ENCODE measurements at places on chromosomes 1 and 21. TPM values are rescaled to one million over a fixed set of nuclear protein-coding genes. Genes with fewer than 3 reads are reported as not detected.

DNA sequence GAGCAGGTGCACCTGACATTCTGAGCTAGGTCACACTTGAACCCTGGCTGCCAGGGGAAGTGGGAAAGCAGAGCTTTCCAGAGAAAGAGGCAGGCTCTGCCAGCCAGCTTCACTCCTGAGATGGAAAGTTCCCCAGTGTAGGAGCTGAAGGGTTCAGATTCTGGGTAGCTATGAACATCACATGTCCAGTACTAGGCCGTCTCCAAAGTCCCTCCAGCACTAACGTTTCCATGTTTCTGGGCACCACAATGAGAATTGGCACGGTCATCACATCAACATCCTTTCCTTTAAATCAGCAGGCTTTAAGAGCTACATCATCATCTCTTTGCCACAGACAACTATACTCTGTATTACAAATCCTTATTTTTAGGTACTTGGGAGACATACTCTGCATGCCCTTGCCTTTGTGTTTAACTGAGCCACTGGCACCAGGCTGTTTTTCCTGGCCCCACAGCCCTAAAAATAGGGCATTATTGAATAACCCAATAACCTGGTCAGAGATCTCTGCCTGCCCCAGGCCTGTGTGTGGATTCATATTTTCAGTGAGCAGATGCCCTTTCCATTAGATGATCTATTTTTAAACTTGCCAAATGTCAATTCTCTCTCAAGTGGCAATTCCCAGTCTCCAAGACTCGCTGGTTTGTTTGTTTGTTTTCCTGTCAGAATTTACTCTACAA, 35.4 kb upstream of the USP24 start:
- DNase-seq: no peak

GRCh38 chr1:240967070-240967724, 355.2 kb upstream of the GREM2 start:
- no peak for DNase-seq

- DNase-seq: no peak
Observed at GRCh38 chr1:75727571-75727970, 3.1 kb downstream of the ACADM start.

DNA sequence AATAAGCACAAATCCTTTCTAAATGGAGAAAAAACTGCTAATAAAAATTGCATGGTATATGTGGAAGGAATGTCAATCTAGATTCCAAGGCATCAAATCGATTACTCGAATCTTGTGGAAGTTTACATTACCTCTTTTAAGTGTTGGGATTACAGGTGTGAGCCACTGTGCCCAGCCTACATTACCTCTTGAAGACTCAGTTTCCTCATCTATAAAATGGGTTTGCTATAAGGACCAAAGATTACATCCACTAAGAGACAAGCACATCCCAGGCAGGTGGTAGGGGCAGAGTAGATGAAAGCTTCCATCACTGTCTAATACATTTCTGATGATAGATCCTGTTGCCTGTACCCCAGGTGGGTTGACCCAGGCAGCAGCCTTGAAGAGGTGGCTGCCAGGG, 16.1 kb downstream of the DHCR24 start:
- no peak for DNase-seq

EPHB2 gene
- not detected for total RNA-seq

GRCh38 chr1:44256762-44257554, 43.7 kb downstream of the DMAP1 start:
- DNase-seq: no peak

DNA sequence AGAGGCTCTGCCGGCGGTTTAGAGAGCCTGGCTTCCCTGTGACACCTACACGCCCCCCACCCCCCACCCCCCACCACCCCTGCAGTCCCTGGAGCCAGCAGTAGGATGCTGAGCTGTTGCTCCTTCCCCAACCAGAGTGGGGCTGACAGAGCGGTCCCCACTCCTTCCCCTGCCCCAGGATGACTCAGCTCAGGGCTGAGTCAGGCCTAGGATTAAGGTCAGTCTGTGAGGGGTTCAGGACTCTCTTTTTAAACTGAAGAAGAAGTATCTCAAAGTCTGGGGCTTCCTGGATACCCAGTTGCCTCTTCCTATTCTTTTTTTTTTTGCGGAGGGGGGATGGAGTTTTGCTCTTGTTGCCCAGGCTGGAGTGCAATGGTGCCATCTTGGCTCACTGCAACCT, 19.1 kb downstream of the DMBX1 start:
- no peak for DNase-seq

PAQR6 gene
- 1.2 TPM for total RNA-seq

DNA sequence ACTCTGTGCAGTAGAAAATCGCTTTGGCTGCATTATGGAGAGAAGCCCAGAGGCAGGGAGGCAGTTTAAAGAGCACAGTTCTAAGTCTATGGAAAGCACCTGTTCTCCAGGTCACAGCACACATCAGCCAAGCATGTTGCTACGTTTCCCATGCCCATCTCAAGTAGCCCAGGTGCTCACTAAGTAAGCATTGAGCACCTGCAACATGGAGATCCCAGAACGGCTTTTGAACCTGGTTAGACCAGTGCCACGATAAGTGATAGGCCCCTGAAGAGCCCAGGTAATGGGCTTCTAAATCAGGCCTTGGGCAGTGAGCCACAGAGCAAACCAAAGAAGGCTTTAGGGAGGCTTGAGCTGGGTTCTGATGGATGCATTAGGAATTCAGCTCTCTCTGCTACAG, 186.2 kb downstream of the C1orf94 start:
- no peak for DNase-seq

IGSF5 gene
- not detected for total RNA-seq

CADM3 gene
- not detected for total RNA-seq

GRCh38 chr1:66984491-66984890, 59.7 kb downstream of the MIER1 start:
- no peak for DNase-seq

DNA sequence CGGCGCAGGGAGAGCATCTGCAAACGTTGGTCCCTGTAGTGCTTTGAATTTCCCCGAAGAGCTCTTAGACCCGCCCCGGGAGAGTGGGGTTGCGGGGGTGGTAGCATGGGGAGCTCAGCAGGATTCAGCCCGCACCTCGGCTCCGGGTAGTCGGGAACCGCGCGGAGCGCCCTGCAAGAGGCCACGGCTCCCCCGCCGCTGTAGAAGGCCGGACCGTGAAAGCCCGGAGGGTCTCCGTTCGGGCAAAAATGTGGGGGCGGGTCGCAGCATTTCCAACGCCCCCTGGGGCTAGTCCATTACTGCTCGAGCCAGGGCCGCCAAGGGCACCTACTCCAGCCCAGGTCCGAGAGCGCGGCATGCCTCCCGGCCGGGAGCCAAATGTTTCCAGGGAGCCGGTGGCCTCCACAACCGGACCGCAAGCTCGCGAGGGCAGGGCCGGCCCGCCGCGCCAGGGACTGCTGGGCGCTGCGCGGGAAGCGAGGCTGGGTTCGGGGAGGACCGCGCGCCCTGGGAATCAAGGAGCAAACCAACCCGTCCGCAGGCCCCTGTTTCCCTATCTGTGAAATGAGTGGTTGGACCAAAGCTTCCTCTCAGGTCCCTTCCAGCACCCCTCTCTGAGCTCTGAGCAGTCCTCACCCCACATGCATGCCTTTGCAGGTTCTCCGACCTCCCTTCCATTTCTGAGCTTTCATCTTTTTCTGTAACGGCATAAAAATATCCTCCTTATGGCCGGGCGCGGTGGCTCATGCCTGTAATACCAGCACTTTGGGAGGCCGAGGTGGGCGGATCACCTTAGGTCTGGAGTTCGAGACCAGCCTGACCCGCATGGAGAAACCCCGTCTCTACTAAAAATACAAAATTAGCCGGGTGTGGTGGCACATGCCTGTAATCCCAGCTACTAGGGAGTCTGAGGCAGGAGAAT, 775 bp upstream of the TMEM63A start:
- DNase-seq: peak; percentile 42

KCNE2 gene
- not detected for total RNA-seq

DNA sequence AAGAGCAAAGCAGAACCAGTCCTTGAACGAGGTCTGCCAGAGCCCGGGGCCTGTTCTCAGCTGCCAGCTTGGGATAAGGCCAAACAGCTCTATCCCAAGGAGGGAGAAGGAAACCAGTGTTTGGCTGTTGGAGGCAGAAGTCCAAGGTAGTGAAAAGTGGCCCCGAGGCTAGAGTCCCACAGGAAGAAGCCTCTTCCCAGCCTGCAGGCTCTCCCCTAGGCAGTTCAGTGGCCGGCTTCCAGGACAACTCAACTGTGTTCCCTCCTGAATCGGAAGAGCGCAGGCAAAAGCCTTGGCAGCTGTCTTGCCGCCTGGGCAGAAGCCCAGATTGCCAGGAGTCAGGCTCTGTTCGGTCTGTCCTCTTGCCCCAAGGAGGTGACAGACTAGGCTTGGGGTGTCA, 19.3 kb downstream of the QSOX1 start:
- DNase-seq: no peak

DNA sequence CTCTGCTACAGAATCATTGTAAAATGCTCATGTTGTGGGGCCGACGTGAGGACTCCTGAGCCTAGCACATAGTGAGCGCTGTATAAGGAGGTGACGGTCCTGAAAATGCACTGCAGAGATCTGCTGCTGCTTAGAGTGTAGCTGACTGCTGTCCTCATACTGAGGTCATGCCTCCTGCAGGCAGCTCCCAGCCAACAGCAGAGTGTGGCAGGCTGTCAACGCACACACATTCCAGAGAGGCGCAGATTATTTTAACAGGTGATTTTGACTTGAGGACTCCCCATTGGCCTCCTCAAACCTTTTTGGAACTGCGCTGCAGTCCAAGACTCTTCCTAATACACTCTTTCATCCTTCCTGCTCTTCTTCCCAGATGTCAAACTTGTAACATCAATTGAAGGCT, 119.8 kb upstream of the KCNJ6 start:
- no peak for DNase-seq

DNA sequence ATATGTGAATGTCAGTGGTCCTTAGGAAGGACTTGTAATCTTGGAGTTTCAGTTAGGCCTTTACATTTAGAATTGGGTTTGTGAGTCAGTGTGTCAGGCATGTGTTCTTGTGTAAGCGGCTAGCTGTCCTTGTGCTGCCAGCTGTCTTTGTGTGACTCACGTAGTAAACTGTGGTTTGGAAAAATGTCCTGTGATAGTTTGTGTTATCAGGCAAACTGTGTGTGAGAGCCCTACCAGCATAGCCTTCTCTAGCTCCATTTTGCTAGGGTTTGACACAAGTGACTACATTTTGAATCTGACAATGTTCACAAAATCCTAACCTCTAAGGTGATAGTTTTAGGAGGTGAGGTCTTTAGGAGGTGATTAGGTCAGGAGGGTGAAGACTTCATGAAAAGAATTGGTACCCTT, 6.9 kb upstream of the SLC35D1 start:
- DNase-seq: peak; percentile 95

DNA sequence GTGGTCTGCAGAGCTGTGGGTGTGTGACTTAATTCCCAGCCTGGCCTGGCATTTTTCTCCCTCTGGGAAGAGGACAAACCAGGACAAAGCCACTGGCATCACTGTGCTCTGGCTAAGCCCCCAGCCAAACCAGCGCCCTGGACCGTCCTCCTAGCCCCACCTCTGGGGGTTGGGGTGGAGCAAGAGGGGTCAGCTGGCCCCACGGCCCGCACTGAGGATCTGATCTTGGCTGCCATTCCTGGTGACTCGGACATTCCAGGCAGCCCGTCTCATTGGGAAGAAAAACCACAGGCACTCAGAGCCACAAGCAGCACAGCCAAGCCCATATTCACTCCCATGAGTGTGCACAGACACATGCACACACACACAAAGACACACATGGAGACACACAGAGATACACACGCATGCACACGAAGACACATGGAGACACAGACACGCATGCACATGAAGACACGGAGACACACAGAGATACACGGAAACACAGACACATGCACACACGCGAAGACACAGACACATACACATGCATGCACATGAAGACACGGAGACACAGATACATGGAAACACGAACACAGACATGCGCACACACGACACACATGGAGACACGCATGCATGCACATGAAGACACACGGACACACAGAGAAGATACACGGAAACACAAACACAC, 2.3 kb upstream of the MXRA8 start:
- peak; percentile 44 for DNase-seq

GRCh38 chr1:40607921-40608320, 57.6 kb downstream of the RIMS3 start:
- peak; percentile 61 for DNase-seq

DNA sequence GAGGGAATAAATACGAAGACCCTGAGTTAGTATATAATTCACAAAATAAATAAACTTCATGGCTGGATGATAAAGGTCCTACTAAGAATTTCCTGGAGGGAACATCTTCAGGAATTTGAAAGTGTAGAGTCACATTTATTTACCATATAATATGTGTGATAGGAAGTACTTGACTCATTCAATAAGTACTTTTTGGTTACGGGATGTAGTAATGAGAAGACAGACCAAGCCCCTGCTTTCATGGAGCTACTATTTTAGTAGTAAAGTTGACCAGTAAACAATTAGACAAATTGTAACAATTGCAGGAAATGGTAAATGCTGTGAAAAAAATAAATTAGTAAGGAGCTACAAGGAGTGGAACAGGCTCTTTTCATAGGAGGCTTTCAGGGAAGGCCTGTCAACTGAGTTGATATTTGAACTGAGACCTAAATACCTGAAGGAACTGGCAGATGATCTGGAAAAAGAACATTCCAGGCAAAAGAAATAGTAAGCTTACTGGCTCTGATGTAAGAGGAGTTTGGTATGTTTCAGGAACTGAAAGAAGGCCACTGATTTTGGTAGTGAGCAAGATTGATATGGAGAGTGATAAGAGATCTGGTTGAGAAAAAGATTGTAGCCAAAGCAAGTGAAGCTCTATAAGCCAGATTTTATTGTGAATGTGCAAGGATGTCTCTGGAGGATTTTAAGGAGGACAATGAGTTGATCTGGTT, 36.2 kb downstream of the CAMSAP2 start:
- no peak for DNase-seq

DNA sequence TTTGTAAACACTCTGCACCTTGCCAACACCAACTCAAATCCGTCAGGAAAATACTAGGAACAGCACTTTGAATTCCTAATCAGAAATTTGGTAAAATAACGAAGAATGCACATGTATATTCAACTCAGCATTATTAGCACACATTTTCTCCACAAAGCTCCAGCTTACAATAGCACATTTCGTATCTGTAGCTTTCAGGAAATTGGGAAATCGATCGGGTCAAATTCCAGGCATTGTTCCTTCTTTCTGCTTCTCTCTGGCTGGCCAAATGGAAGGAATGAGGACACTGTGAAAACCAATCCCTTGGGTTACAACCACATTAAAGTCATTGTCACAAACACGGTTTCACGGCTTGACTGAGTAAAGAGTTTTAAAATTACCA, 58.6 kb downstream of the NPHP4 start:
- no peak for DNase-seq

WNT4 gene
- 0.24 TPM for total RNA-seq

C1orf87 gene
- total RNA-seq: not detected

DNA sequence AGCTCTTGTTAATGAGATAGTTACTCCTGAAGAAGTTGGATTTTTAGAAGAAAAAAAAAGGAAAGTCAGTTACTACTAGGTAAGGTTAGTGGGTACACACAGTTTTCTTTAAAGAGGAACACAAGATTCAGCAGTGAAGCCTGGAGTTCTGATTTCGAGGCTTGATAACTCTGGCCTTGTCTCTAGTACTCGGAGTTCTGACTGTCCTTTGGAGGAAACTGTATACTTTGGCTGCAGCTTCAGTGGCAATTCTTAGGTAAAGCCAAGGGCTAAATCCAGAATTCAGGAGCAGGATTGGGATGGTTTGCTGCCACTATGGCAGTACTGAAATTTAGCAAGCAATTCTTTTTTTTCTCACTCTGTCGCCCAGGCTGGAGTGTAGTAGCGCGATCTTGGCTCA, 9.2 kb downstream of the ACADM start:
- DNase-seq: no peak

GRCh38 chr1:187264995-187265602, 436.4 kb downstream of the PLA2G4A start:
- DNase-seq: peak; percentile 61
